Stimulated activated naive CD4-positive, alpha-beta T cell treated with Interleukin-2 at 50 U/mL for 16 hours (primary cell): ENCODE measurements at places on chromosomes 13 and 19.

DNA sequence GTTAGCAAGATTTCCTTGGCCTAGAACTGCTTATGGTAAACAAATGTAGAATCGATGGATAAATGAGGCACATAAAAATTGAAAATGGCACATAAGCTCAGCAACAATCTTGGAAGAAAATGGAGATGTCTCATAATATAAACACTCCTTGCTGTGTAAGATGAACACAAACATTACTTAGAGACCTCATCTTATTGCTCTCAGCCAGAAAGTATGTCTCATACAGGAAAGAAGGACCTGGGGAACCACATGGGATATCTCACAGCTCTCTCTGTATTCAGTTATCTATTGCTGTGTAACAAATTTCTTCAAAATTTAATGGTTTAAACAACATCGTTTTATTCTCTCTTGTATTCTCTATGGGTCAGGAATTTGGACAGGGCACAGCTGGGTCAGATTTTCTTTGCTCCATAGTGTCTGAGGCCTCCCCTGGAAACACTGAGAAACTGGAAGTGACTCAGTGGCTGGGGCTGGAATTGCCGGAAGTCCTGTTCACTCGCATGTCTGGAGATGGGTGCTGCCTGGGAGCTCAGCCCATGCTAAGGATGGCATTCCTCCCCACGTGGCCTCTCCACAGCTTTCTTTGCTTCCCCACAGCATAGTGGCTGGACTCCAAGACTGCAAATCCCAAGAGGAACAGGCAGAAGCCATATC is 105.1 kb downstream of the NUFIP1 start:
- DNase-seq: no peak

- no peak for DNase-seq
Measured at GRCh38 chr13:94711561-94712286, 621 bp downstream of the SOX21 start.

DNA sequence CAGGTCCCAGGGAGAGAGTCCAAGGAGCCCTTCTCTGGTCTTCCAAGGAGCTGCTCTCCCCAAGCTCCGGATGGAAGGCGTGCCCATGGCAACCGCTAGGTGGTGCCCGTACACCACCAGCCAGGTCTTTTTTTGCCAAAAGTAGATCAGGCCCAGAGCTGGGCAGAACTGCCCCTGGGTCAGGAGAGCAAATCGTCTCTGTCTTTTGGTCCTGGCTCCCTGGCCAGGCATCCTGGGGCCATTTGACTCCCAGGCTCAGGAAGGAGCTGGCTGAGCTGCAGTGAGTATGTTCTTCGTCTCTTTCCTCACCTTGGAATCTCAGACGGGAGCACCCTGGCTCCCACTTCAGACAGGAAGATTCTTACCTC is 24.6 kb upstream of the BCL3 start:
- DNase-seq: peak; percentile 67

DNA sequence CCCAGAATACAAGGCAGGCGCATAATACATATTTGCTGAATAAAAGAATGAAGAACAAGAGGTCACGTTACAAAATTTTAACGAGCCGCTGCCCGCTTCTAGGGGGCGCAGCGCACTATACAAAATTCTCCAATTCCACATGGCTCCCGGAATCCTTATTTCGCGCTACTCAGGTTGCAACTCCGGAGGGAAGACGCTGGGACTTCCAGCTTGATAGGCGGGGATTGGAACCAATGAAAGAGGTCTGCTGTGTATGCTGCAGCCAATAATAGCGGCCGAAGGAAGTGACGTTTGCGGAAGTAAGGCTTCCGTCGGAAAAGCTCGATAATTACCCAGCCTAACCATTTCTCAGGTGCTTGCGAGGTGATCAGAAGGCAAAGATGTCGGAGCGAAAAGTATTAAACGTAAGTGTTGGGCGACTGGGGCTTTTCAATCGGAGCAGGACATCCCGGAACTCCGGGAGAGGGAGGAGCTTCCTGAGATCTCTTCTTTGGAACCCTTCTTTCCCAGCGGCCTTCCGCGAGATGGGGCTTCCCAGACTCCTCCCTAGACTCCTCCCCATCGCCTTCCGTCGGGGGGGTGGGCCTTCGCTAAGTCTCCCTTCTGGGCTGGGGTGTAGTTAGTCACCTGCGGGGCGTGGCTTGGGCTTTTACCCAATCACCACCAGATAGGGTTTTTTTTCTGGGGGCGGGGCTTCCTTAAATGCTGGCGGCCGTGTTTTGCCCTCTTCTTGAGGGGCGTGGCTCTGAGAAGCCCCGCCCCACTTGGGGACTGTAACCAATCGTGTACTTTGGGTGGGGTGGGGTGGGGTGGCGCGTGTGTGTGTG is at the start of gene YJU2:
TSS of gene YJU2 (plus strand) at position 314 of the 827 bp plus-strand sequence. CDS start at position 381, 67 bp downstream.
- peak; percentile 99 for DNase-seq

- DNase-seq: no peak
Measured at GRCh38 chr13:28412981-28413380, 81.9 kb downstream of the FLT1 start.

- DNase-seq: no peak
Measured at GRCh38 chr19:19119325-19120237, 18.7 kb downstream of the TMEM161A start.

GRCh38 chr19:19366434-19367396 is 38.8 kb upstream of the GATAD2A start:
- DNase-seq: peak; percentile 56

DNA sequence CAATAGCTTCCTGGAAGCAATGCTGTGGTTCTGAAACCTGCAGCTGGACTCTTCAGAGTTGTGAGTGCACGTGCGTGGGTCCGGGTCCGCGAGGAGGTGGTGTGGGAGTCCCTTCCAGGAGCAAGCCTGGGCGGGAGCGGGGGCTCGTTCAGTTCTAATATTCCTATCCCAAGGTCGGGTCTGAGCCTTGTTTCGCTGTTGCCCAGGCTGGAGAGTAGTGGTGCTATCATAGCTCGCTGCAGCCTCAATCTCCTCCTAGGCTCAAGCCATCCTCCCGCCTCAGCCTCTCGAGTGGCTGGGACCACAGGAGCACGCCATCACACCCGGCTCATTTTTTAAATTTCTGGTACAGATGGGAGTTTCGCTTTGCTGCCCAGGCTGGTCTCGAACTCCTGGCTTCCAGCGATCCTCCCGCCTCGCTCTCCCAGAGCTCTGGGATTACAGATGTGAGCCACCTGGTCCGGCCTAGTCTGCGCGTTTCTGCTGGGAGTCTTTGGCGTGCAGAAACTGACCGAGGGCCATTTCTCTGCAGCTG is 625 bp downstream of the ZFP82 start:
- no peak for DNase-seq

- no peak for DNase-seq
Measured at GRCh38 chr13:33577007-33577406, 240.9 kb upstream of the RFC3 start.

GRCh38 chr19:18832306-18833140 is 764 bp downstream of the UPF1 start:
- no peak for DNase-seq

DNA sequence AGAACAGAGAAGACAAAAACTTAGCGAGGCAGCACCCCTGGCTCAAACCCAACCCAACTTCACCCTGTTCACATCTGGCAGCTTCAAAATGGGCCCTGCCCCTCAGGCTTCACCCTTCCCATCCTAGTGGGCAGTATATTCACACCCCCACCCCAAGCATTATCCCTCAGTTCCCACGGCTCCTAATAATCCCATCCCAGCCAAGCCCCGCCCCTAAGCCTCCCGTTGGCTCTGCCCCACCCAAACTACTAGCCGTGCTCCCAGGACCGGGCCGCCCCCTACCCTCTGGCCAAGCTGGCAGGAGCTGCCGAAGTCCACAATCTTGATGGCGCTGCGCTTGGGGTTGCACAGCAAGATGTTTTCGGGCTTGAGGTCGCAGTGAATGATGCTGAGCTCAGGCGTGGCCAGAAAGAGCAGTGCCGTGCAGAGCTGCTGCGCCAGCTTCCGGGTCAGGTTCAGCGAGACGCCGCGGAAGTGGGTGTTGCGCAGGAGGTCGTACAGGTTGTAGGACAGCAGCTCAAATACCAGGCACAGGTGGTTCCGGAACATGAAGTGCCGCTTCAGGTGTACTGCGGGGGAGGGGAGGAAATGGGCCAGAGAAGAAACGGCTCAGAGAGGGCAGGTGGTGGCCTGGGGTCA is 5.8 kb downstream of the DYRK1B start:
- no peak for DNase-seq
